Suprapubic skin (tissue), 4 donors: ENCODE measurements at places on chromosomes 13 and 19.

DNA sequence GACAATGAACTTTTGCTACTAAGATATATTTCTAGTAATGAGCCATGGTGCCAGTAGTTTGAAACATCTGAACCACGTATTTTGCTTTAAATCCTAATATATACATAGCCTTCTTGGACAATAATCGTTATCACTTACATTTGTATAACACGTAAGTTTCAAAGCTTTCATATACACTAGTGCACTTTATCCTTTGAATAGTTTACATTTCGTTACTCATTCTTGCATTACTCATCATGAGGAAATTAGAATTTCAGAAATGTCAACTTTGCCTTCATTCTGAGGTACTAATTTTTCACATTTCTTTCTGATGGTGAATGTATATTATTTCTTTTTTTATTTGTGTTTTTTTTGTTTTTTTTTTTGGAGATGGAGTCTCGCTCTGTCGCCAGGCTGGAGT lies 5.8 kb downstream of the KBTBD7 start:
- no peak for DNase-seq

DNA sequence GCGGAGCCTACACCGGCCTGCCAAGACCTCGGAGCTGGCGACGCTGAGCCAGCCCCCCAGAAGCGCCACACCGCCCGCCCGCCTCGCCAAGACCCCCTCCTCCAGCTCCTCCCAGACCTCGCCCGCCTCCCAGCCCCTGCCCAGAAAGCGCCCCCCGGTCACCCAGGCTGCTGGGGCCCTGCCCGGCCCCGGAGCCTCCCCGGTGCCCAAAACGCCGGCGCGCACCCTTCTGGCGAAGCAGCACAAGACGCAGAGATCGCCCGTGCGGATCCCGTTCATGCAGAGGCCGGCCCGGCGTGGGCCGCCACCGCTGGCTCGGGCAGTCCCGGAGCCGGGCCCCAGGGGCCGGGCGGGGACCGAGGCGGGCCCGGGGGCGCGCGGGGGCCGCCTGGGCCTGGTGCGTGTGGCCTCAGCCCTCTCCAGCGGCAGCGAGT lies 10.2 kb downstream of the C19orf25 start:
- DNase-seq = no peak

GRCh38 chr19:1756705-1757465 lies 3.6 kb downstream of the ONECUT3 start:
- DNase-seq = no peak

DNA sequence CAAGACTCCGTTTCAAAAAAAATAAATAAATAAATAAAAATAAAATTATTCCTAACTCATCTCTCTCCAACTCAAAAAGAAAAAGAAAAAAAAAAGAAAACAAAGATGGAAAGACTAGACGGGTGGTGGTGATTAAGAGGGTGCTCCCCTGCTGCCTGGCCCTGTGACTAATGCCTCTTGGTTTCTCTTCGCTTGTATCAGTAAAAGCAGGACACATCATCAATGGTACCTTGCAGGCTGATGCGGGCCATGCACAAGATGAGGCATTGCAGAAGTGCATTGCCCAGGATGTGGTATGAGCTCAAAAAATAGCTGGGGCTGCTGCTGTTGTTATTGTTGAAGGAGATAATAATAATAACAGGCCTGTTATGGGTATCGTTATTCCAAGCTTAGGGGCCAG lies 14.6 kb downstream of the ACER1 start:
- no peak for DNase-seq

DNA sequence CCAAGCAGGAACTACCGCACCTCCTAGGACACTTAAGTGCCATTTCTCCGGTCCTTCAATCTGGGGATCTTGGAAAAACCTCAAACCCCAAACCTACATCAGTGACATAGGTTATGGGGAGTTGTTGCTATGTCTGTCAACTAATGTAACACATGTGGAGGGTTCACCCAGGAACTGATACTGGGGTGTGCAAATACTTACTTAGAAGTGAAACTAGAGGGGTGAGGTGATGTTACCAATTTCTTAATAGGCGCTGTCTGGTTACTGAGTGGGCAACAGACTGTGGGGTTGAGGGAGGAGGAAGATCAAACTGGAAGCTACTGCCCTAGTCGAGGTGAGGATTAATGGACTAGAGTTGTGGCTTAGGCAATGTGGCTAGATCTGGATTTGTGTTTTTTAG lies 1.9 kb downstream of the ZNF586 start:
- DNase-seq = no peak

DNA sequence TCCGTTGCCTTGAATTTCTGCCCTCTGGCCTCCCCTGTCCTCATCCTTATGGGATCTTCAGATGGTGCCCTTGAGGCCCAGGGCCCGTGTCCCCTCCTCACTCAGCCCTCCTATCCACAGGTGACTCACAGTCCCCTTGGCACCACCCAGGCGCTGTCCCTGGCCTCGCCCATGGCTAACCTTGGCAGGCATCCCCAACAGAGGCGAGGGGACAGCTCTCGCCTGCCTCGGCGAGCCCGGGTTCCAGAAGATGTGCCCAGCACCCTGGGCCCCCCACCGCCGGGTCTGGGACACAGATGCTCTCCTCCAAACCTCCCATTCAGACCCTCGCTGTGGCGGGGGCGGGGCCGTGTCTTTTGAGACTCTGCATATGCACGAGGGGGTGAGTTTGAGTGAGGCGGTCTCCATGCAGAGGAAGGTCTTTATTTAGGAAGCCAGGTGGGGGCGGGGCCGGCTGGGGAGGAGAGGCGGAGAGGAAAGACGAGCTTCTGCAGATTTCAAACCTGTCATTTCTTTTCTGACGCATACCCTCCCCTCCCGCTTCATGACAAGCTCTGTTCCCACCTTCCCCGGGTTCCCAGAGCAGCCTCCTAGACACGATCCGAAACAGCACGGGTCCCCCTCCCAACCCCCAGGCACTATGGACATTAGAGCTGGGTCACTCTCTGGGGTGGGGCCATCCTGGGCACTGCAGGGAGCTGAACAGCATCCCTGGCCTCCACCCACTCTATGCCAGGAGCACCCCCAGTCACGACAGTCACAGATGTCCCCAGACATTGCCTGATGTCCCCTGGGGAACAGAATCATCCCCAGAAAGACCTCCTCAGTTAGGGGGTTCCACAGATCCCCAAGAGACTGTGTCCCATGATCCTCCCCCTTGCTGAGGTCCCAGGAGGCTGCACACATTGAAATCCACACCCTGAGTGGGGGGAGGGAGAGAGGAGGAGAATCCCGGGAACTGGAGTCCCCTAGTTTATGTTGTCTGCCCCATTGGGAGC lies 48.5 kb downstream of the GNG7 start:
- DNase-seq = no peak

- DNase-seq = no peak
Measured at GRCh38 chr13:113887700-113888201, 23.9 kb upstream of the GAS6 start.

- DNase-seq = no peak
Measured at GRCh38 chr19:30029721-30030510, 87.9 kb downstream of the URI1 start.

- DNase-seq = peak; percentile 13
Measured at GRCh38 chr13:51907040-51907732, 45.4 kb downstream of the CCDC70 start.

- DNase-seq = no peak
Measured at GRCh38 chr13:95608640-95609323, 35.7 kb downstream of the DZIP1 start.

- no peak for DNase-seq
Measured at GRCh38 chr19:15330801-15331418, 1.4 kb downstream of the BRD4 start.

GRCh38 chr19:18266771-18267686 lies 7.2 kb downstream of the IQCN start:
- DNase-seq = no peak

DNA sequence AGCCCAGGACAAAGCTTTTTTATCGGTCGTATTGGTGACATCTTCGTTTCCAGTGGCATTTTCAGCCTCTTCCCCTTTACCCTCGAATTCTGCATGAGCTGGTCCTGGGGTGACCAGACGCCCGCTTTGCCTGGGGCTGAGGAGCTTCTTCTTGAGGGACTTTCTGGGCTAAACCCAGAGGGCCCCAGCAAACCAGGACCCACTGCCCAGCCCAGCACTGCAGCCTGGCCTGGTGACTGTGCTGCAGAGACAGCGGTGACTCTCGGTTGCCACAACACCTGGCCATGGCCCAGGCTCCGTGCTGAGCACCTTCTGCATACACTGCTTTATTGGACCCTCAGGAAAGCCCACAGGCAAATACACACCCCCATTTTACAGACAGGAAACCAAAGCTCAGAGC lies 21.0 kb downstream of the SPACA7 start:
- no peak for DNase-seq

DNA sequence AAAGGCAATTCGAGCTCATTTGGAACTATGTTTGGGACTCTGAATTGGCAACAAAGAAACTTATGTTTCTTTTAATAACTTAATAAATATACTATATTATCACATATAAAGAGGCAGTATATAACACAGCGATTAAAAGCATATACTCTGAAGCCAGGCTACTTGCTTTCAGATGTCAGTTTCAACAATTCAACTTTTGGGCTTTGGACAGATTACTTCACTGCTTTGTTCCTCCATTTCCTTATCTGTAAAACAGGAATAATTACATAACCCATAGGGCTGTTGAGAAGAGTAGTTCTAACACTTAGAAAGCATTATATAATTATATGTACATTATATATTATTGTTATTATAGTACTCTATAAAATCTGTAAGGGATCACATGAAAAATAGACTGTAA lies 107.2 kb downstream of the EDNRB start:
- no peak for DNase-seq

DNA sequence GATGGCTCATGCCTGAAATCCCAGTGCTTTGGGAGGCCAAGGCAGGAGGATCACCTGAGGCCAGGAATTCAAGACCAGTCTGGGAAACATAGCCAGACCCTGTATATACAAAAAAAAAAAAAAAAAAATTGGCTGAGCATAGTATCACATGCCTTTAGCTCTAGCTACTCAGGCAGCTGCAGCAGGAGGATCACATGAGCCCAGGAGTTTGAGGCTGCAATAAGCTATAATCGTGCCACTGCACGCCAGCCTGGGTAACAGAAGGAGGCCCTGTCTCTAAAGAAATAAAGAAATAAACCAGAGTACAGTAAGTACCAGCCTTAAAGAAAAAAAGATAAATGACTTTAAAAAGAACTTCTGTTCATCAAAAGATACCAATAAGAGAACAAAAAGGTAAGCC lies 52.9 kb downstream of the FAM124A start:
- no peak for DNase-seq
